ENCODE measurements at places on chromosomes 7 and 10.

DNA sequence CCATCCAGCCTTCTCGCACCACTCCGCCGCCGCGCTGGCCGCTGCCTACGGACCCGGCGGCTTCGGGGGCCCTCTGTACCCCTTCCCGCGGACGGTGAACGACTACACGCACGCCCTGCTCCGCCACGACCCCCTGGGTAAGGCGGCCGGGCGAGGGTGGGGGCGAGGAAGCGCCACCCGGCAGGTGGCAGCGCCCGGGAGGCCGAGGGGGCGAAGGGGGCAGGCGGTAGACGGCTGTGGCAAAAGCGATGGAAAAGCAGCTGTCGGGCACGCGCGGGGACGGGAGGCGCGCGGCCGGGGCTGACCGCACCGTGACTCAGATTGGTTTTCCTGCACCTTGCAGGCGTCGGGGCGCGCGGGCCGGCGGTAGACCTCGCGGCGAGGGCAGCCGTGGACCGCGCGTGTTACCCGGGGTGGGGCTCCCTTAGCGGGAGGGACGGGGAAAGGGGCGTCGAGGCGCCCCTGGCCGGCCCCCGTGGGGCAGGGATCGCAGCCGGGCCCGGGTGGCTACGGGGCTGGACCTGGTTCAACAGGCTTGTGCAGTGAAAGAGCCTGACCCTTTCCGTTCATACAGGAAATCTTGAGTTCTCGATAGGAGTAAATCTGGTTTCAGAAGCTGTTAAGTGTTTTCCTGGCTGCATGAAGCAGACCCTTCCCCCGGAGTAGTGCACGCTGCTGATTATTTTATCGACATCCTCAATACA lies 608 bp downstream of the HHEX start:
- DNase-seq = no peak

GRCh38 chr10:11757454-11757820 lies 15.3 kb downstream of the ECHDC3 start:
- DNase-seq = peak; percentile 68

- no peak for DNase-seq
Observed at GRCh38 chr7:118184565-118184940, 589 bp downstream of the LSM8 start.

- no peak for DNase-seq
Observed at GRCh38 chr7:81949306-81949705, 179.5 kb upstream of the HGF start.

DNA sequence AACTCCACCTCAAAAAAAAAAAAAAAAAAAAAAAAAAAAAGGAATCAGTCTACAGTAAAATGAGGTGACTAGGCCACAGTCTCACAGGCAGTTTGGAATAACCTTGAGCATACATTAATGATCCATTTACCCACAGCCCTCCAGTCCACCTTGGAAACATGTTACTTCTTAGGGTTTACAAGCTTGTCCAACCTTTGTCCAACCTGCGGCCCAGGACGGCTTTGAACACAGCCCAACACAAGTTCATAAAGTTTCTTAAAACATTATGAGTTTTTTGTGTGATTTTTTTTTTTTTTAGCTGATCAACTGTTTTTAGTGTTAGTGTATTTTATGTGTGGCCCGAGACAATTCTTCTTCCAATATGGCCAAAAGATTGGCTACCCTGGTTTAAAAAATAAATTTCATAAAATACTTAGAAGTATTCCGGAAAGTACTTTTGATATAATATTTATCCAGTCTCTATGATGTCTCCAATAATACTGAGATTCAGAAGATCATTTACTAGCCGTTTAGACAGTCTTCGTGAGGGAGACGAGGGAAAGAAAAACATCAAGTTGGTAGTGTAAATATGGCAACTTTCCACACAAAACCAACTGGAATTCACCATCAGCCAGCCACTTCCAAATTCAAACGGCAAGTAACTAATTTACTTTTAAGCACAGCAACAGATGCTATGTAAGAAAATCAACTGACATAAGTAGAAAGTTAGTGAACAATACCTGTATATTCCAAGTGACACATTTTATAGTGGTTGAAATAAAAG lies 9.9 kb downstream of the BAZ1B start:
- no peak for DNase-seq

- no peak for DNase-seq
Observed at GRCh38 chr10:78777466-78777865, 291.3 kb upstream of the ZMIZ1 start.

DNA sequence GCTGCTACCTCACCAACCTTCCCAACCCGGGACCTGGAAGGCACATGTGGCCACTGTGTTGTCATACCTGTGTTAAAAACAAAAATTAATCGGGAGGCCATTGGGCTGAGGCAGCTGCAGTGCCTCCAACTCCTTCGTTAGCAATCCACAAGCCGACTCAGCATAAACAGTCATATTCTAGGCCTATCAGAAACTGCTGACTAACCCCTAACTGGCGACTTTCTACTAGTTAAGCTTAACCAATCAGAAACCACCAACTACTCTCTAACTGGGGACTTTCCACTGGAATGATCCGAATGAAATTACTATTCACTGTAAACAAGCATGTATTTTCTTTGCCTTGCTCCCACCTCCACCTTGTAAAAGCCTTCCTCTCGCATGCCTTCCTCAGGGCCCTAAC lies 14.1 kb upstream of the TMEM72 start:
- no peak for DNase-seq

Data from AG09319 (cell line).